ENCODE measurements at places on chromosomes 3 and 15.

DNA sequence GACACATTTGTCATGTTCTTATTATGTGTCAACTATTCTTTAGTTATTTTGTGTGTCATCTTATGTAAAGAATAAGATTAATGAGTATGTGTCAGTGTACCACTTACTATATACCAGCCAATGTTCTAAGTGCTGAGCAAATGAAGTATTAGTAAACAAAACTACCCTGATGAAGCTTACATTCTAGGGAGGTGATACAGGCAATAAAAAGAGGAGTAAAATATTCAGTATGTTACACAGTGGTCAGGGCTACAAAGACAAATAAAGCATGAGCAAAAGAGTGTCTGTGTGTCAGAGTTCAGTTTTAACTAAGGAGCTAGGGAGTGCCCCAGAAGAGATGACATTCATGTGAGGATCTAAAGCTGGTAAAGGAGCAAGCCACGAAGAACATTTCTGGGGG lies 79.1 kb downstream of the TRPC1 start:
- DNase-seq: no peak

DNA sequence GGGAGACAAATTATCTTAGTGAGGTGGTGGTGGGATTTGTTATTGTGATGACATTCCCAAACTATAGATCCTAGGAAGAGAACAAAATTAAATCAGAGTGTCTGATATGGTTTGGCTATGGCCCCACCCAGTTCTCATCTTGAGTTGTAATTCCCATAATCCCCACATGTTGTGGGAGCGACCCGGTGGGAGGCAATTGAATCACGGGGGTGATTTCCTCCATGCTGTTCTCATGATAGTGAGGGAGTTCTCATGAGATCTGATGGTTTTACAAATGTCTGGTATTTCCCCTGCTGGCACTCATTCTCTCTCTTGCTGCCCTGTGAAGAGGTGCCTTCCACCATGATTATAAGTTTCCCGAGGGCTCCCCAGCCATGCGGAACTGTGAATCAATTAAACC lies 62.0 kb downstream of the RPL22L1 start:
- DNase-seq: no peak

GRCh38 chr15:96354731-96355567 lies 24.4 kb downstream of the NR2F2 start:
- peak; percentile 58 for DNase-seq

DNA sequence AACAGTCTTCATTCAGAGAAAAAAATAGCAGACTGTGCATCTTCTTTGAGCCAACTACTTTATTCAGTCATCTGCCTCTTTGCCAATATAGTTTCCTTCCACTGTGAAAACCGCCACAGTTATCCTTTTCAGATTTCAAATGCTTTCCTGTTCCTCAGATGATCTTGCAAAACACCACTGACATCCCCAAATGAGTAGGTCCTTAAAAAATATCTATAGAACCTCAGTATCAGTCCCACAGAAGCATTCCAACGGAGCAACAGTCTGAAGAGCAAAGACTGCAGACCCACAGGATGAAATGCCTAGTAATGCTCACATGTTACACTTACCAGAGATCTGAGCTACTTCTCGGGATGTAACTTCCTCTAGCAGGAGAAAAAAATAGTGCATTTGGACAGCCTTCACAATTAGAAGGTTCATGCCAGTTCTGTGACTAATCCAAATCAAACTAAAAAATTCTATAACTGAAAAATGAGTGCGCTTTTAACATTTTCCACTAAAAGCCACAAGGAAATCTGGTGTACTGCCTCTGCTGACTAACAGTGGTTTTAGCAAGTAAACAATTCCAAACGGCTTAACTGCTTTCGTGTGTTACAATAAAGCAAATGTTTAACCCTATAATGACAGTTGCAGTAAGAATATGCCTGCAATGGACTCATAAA lies at the start of gene ANKRD28:
Gene ANKRD28, minus strand, starts transcription at position 338 of the 662 bp plus-strand sequence. CDS start 1,458 bp downstream, outside the sequence.
- no peak for DNase-seq

GRCh38 chr15:92161039-92161670 lies 232.5 kb upstream of the ST8SIA2 start:
- no peak for DNase-seq

GRCh38 chr15:75349851-75350588 lies 3.2 kb downstream of the NEIL1 start:
- DNase-seq: no peak

DNA sequence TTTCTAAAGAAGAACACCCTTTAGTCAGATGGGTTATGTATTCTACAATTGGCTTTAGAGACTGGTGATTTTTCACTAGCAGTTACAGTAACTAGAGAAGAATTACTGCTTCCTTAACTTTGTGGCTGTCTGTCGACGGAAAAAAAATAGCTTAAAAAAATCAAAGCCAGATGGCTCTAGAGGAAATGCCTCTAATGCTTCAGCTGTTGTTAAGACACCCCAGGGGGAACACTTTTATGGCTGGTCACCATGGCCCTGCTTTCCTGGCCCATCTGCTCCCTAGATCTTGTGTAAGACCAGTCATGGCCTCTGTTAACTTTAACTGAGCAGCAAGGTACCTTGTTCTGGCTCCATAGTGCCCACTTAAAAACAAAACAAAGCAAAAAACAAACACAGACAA lies 198.6 kb upstream of the PLSCR5 start:
- no peak for DNase-seq

DNA sequence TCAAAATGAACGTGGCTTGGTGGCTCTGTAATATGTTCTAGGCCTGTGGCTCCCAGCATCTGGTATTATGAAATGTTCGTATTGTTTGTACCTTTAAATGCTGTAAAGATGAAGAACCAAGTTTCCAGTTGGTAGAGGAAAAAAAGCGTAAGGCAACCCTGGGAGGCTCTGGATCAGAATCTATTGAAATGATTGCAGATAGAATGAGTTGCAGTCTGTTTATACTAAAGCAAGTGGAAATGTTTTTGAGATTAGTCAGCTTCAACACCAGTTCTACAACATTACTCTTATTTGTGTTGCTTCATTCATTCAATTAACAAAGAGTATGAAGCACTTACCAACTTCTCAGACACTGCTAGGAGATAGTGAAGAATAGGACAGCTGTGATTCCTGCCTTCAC lies 5.3 kb downstream of the ARL6IP5 start:
- no peak for DNase-seq
